ENCODE measurements at places on chromosomes 16 and 17. TPM values are rescaled to one million over a fixed set of nuclear protein-coding genes. Genes with fewer than 3 reads are reported as not detected.

The SYT17 gene
- not detected for total RNA-seq

The CCT6B gene
- total RNA-seq = 1.9 TPM

The PIK3R6 gene
- 4.9 TPM for total RNA-seq

The GSPT1 gene
- 176 TPM for total RNA-seq

The CA7 gene
- not detected for total RNA-seq

The CSH1 gene
- not detected for total RNA-seq

The PRSS22 gene
- not detected for total RNA-seq

The TK1 gene
- 164 TPM for total RNA-seq

Data from activated CD8-positive, alpha-beta memory T cell treated with anti-CD3 and anti-CD28 coated beads, Interleukin-2, amount 10 ng/mL, durations not matched to agents 7 days and 5 days (primary cell).